ENCODE measurements at places on chromosomes 2 and 18.

GRCh38 chr18:42850174-42851083 is 265.1 kb downstream of the RIT2 start:
- DNase-seq, result no peak

- no peak for DNase-seq
Observed at GRCh38 chr18:23683671-23684070, 5.6 kb upstream of the LAMA3 start.

- DNase-seq, result no peak
Observed at GRCh38 chr18:11736656-11737055, 47.6 kb downstream of the GNAL start.

DNA sequence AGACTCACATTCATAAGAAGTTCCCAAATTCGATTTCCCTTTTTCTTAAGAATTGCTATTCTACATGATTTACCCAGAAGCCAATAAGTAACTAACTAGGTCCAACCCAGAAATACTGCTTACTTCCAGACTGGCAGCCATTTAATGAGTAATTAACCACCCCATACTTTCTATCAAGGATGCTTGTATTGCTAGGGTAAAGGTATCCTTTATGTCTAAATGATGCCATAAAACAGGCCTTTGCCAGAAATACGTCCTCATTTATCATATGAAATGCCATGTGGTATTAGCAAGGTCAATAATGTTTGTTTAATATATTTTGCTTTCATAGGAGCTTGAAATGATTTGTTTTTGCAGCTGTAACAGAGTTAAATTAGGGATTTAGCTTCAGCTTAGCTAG is 56.1 kb downstream of the PLEKHM3 start:
- no peak for DNase-seq

DNA sequence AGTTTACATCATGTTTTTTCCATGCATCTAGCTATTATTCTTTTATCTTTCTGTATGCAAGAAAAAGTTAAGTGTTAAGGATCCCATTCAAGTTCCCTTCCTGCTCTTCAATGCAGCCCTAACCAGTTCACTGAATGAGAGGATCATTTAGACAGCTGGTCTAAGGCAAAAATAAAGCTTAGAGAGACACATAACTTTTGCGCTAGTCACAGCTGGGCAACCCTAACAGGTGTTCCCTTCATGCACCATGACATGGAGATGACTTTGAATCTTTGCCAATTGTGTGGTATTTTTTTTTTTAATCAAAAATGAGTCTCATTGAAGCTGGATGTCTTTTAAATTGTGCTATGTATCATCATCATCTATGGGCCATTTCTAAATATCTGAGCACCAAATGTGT is 393.8 kb upstream of the CYRIA start:
- no peak for DNase-seq

Measured in stimulated activated CD4-positive, alpha-beta T cell treated with anti-CD3 and anti-CD28 coated beads, Interleukin-1b, Interleukin-23, amount 100 ng/mL, for 48 hours (primary cell).